Right cardiac atrium (tissue), 5 donors: ENCODE measurements at places on chromosomes 13 and 19. TPM values are rescaled to one million over a fixed set of nuclear protein-coding genes. Genes with fewer than 3 reads are reported as not detected.

SIGLEC11 gene
- polyA plus RNA-seq: 0.86 TPM

ZNF471 gene
- polyA plus RNA-seq: 2.8 TPM

ZNF429 gene
- 8.5 TPM for polyA plus RNA-seq

ZNF44 gene
- polyA plus RNA-seq: 5.3 TPM

ATP12A gene
- polyA plus RNA-seq: not detected

PPFIA3 gene
- 13.2 TPM for polyA plus RNA-seq

PEAK3 gene
- polyA plus RNA-seq: 0.84 TPM

CDX2 gene
- polyA plus RNA-seq: not detected

POLR1G gene
- polyA plus RNA-seq: 4.0 TPM

FFAR3 gene
- polyA plus RNA-seq: 0.05 TPM
